CD4-positive, CD25-positive, alpha-beta regulatory T cell (primary cell): ENCODE measurements at places on chromosomes 3 and 15. TPM values are rescaled to one million over a fixed set of nuclear protein-coding genes. Genes with fewer than 3 reads are reported as not detected.

Gene LRRC2
- total RNA-seq: 2.4 TPM

Gene CAPN3
- 15.6 TPM for total RNA-seq

Gene ETV5
- not detected for total RNA-seq

Gene FOXL2
- not detected for total RNA-seq

Gene TUBGCP5
- total RNA-seq: 20.2 TPM

Gene C2CD4B
- total RNA-seq: 0.74 TPM

DNA sequence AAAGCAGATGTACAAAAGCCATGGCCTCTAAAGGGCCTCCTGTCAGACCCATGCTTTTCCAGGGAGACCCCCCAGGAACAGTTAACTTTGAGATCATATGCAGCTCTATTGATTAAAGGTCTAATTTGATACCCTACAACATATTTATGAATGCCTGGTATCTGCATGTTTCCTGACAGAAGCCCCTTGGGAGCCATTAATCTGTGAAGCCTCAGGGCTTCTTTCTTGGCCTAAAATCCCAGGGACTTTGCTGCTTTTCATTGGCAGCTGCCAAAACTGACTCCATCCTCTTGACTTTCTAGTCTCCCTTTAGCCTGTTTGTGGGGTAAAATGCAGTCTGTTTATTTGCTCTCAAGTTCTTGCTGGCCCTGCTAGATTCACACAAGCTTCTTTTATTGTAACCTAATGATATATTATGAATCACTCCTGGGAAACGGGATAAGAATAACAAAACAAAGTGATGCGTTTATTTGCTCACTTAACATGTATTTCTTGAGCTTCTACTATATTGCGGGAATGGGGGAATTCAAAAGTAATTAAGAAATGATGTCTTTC, 257.0 kb downstream of the LSAMP start:
- no peak for DNase-seq

DNA sequence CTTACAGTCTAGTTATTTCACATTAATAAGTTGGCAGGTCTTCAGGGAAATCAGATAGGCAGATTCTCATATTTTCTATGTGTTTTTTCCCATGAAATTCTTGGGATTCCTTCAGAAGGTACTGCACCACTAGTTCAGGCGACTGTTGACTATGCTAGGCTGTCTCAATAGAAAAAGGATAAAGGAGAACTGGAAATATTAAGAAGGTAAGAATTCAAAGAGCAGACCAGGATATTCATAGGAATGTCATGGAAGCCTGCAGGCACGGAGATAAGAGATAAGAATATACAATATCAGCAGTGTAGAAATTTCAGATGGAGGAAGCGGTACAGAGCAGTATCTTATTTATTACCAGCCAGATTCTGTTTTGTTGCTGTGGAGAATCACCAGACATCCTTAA, 432.1 kb upstream of the MDFIC2 start:
- DNase-seq: no peak

- no peak for DNase-seq
Observed at GRCh38 chr15:44096596-44096995, 98.5 kb downstream of the FRMD5 start.

GRCh38 chr3:57852896-57853295, 96.8 kb downstream of the SLMAP start:
- no peak for DNase-seq

GRCh38 chr3:55405436-55405835, 81.7 kb downstream of the WNT5A start:
- DNase-seq: no peak

DNA sequence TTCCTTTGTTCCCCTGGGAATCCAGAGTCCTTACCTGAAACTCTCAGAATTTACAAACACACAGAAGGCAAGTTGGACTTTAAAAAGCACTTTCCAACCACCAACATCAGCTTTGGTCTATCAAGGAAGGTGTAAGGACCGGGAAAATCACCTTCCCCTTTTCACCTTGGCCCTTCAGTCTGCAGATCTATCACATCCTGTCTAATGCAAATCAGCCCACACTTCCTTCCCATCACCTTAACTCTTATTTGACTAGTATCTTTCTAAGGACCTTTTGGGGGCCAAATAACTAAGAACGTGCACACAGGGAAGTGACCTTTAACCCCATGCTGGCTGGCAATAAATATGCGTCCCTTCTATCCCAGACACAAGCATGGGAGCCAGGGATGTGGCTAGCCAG, 320.6 kb downstream of the ARRDC4 start:
- no peak for DNase-seq

- no peak for DNase-seq
Observed at GRCh38 chr15:77454265-77454664, 33.6 kb downstream of the HMG20A start.

DNA sequence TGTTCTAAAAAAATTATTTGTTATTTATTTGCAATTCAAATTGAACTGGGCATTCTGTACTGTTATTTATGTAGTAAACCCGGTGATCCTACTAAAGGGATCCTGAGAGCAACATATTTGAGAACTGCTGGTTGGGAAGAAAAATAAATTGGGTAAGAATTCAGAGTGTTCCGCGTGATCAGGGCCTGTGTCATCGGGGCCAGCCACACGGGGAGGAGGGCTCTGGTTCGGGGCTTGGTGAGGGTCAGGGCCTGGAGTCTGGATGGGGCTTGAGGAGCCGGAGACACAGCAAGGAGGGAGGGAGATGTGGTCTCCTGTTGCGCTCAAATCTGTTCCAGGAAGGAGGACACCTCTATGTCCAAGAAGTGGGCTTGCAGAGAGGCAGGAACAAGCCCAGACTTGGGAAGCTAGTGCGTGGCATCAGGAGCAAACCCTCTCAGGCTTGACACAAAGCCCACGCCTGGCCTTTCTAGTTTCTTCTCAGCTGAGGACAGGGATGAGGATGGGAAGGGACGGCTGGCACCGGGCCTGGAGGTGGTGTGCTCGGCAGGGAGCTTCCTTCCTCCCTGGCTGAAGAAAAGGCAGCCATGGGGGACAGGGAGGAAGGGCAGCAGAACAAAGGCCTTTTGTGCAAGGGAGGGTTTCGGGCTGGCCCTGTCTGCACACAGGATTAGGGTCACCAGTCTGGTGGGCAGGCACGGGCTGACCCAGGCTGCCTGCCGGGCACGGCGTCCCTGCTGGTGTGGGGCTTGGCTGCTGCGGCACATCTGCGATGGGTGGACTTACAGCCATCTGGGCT, 22.9 kb upstream of the FBLN2 start:
- DNase-seq: no peak

- DNase-seq: no peak
Observed at GRCh38 chr3:113685956-113686721, 10.3 kb downstream of the USF3 start.

DNA sequence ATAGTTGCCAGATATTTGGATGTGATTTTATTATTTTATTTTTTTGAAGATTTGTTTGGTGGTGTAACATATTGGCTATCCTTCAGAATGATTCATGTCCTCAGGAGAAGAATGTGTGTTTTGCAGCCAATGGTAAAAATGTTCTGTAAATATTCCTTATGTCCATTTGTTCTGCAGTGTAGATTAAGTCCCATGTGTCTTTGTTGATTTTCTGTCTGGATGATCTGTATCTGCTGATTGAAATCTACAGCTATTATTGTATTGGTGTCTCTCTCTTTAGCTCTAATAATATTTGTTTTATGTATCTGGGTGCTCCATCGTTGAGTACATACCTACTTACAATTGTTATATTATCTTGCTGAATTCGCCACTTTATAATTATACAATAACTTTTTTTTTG, 1641.7 kb downstream of the OTOL1 start:
- no peak for DNase-seq
